ENCODE measurements at places on chromosomes 2 and 18.
A peak's percentile ranks its signal among the peaks of the same experiment; 100 is the strongest.

GRCh38 chr2:228105526-228106250 is 75.8 kb downstream of the SPHKAP start:
- DNase-seq = peak; percentile 4

- DNase-seq = no peak
Measured at GRCh38 chr18:55253814-55254213, 294.6 kb upstream of the CCDC68 start.

GRCh38 chr2:75204833-75205232 is 5.5 kb upstream of the TACR1 start:
- no peak for DNase-seq

- no peak for DNase-seq
Measured at GRCh38 chr2:211086049-211086448, 529.6 kb downstream of the CPS1 start.

GRCh38 chr2:212548455-212548819 is 9.8 kb upstream of the ERBB4 start:
- DNase-seq = peak; percentile 48

- DNase-seq = no peak
Measured at GRCh38 chr2:119646149-119646548, 32.9 kb upstream of the TMEM177 start.

GRCh38 chr2:206164261-206164862 is 4.7 kb downstream of the EEF1B2 start:
- DNase-seq = peak; percentile 41

- DNase-seq = no peak
Measured at GRCh38 chr2:158760887-158761286, 34.2 kb upstream of the DAPL1 start.

- peak; percentile 68 for DNase-seq
Measured at GRCh38 chr2:95698146-95698545, 106.3 kb downstream of the TRIM43 start.

DNA sequence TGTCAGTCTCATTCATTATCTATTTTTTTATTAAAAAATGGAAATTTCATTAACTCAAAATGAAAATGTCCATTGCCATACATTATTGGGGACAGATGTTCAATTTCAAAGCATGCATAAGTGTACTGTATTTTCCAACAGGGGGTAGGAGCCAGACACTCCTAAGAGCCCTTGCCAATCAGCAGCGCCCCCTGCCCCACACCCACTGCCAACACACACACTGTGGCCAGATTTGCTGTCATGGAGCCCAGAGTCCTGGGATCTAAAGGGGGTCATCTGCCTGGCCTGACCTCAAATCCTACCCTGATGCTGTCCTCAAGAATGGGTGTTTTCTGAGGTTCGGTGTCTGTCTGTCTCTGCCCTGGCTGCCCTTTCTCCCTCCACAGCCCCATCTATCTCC is 162.2 kb upstream of the TWIST2 start:
- DNase-seq = no peak

DNA sequence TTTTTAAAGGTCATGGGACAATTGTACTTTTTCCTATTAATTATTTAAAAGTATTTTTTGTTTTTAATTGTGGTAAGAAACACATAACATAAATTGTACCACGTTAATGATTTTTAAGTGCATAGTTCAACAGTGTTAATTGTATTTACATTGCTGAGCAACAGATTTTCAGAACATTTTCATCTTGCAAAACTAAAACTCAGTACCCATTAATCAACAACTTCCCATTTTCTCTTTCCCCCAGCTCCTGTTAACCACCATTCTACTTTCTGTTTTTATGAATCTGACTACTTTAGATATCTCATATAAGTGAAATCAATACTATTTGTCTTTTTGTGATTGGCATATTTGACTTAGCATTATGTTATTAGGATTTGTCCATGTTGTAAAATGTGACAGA is 483.9 kb upstream of the ZNF804A start:
- DNase-seq = no peak

DNA sequence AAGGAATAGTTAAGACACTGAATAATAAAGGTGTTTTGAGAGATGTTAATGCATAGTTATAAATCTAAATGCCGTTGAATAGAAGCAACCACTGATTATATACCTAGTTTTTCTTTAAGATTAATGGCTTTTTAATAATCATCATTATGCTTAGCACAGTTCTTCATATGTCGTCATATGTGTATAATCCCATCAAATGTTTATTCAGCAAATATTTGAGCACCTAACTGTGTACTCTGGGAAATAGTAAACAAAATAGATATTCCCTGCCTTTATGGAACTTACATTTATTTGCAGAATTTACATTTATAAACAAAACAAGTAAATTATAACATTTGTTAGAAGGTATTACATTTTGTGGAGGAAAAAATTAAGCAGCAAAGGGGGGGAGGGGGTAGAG is 9.8 kb downstream of the NUP35 start:
- no peak for DNase-seq

DNA sequence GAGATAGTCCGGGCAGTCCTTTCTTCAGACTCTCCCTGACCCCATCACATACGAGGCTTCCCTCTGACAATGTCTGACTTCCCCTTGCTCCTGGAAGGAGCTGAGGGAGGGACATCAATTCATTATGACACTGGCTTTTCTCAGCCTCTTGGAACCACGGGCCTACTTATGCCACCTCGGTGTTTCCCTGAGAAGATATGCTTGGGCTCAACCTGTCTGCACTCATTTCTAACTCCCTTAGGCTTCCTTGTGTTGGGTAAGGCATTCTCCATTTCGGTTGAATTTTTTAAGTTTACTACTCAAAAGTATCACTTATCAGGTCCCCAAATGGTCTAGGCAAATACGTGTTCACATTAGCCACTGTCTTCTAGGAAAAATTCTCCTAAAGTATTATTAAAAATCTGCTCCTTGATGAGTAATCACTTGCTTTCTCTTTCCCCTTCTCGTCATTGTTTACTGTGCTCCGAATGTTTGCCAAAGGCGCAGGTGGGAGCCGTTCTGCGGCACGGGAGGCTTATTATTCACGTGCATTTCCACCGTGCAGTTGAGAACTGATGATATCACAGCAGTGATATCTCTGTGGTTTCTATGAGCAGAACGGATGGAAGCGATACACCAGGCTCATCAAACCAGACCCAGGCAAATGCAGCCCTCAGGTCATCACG is 33.1 kb downstream of the ARL4C start:
- DNase-seq = no peak

GRCh38 chr2:130344578-130344977 is 1.9 kb downstream of the IMP4 start:
- no peak for DNase-seq

DNA sequence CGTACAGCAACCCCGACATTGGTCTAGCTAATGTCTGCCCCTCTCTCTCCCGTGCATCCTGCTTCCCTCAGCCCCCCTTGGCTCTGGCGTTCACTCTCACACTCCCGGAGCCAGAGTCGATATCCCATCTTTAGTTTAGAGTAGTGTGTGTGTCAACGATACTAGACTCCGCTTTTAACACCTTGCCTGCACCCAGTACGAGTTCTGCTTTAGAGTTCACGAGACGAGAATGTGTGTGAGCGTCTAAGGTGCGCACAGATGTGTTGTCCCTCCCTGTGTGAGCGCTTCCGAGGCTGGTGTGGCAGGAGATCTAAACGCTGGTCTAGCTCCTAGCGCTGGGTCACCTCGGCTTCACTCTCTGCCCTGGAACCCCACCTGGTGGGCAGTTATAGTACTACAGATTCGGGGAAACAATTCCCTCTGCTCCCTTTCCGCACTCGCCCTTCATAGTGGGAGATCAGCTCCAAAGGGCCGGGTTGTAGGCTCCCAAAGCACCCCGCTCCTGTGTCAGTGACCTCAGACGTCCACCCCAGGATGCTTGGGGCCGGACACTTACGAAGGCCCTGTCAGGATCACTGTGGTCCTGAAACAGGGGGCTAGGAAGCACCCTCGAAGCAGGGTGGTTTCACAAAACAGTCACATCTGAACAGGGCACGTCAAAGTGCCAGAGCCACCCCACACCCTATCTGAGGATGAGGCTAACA is 2.6 kb upstream of the CYP26B1 start:
- DNase-seq = peak; percentile 78

GRCh38 chr18:8005870-8006569 is 438.9 kb downstream of the PTPRM start:
- DNase-seq = no peak

- no peak for DNase-seq
Measured at GRCh38 chr2:171327043-171327496, 106.7 kb downstream of the METTL8 start.

DNA sequence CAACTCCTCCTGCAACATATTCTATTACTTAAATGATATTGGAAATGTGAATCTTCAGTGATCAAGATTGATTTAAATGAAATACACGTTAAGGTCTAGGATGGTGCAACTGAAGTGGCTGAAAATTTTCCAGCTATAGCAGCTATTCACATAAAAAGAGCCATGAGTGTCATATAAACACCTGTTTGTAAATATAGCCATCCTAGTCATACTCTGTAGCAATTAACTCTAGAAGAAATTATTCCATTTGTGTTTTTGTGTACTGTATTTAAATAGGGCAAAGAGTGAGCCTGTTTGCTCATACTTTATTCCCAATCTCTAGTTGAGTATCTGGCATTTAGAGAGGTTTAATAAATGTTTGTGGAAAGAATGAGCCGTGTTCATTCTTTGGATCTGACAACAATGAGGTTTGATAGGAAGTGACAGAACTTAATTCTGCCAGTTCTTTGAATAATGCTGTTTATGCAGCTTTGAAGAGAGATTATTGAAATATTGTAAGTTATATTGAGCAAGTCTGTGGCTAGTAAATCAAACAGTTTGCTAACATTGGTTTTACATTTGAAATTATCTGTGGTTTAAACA is 49.7 kb downstream of the BABAM2 start:
- no peak for DNase-seq

DNA sequence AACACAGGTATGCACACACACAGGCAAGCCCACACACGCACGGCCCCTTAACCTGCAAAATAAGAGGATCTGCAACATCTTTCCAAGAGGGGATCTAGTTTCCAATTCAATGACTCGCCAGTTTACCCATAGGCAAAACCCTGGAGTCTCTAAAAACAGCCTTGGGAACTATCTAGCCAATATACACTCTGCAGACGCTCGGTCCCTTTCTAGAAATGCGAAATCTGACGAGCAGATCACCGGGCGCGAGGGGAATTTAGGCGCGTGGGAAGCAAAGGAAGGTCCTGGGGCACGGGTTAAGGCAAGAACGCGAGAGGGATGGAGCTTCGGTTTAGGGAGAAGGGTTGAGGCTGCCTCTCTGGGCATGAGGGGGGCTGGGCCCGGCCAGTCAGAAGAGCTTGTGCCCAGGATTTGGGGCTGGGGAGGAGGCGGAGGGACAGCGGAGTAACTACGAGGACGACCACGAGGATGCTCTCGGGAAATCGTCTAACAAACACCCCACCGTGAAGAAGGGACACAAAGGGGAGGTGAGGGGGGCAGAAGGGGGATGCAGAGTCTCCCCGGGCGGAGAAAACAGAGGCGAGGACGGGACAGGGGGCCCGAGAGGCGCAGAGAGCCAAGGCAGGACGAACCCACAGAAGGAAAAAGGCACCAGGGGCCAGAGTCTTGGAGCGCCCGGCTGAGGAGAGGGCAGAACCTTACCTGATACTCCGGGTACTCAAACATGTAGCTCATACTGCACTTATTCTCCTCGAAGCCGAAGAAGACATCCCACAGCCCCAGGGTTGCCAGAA is 542 bp downstream of the PGAP1 start:
- DNase-seq = peak; percentile 28

GRCh38 chr2:25948437-25948836 is 33.9 kb downstream of the KIF3C start:
- no peak for DNase-seq

DNA sequence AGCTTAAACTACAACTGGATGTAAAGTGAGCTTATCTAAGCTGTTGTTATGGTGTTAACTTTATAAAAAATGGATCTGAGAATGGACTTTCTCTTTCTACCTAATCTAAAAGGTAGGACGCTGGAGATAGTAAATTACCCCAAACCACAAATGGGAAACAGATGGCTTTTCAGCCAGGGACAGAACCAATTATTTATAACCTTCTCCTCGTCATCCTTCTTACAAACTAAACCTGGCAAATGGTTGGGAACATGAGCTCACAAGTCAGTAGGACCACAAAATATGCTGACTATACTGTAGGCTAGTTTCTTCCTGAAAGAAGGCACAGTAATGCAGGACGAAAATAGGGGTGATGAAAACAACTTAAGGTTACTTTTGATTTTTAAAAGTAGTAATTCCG is 32.7 kb upstream of the ZDBF2 start:
- no peak for DNase-seq

GRCh38 chr2:9378433-9379390 is 44.6 kb downstream of the ITGB1BP1 start:
- DNase-seq = peak; percentile 84

GRCh38 chr2:68365087-68365486 is at the start of gene PLEK:
TSS of gene PLEK (plus strand) at chr2:68365282. CDS start at chr2:68365352, 70 bp downstream.
- peak; percentile 30 for DNase-seq

DNA sequence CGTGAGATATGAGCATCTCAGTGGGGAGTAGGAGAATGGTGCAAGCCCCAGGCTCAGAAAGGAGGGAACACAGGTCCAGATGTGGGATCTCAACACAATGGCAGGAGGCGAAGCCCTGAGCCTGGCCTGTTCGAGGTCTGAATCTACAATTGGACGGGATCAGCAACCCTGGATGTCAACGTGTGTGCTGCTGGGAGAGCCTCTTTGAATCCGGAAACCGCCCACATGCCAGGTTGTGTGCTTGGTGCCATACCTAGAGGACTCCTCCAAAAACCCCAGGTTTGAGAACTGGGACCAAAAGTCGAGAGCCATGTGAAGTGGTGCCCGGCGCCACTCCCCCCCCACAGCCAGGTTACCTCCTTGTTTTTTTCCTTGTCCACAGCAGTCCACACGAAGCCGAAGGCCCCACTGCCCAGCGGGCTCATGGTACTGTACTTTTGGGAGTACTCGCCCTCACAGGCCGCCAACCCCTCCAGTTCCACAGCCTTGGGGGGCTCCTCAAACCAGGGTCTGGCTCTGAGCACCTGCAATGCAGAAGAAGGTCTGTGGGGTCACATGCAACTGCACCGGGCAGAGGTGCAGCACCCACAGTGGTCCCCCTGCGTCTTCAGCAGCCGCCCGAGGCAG is 20.4 kb upstream of the MTERF4 start:
- DNase-seq = no peak

GRCh38 chr2:85266146-85267041 is 61.4 kb downstream of the TGOLN2 start:
- peak; percentile 65 for DNase-seq

GRCh38 chr2:12761104-12761503 is 44.4 kb downstream of the TRIB2 start:
- no peak for DNase-seq

DNA sequence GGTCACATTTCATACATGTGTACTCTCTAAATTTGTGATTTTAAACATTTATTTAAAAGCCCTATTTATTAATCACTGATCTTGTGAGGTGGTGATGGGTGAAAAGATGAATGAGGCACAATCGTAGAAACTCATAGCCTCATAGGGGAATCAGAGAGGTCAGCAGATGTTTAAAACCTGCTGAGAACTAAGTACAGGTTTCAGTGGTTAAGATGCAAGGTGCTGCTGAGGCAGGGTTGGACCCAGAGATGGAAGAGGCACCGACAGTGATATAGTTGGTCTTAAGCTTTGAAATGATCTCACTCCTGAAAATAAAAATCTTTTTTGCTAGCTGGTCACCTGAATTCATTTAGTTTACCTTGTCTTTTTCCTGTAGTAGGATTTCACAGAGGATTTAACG is 49.6 kb downstream of the LINC00305 start:
- DNase-seq = no peak

- DNase-seq = no peak
Measured at GRCh38 chr2:200102971-200103370, 147.6 kb downstream of the MAIP1 start.

GRCh38 chr2:233413046-233413445 is 58.8 kb downstream of the DGKD start:
- DNase-seq = peak; percentile 59

Data from kidney tubule cell (primary cell).